ENCODE measurements at places on chromosomes 1 and 21.

DNA sequence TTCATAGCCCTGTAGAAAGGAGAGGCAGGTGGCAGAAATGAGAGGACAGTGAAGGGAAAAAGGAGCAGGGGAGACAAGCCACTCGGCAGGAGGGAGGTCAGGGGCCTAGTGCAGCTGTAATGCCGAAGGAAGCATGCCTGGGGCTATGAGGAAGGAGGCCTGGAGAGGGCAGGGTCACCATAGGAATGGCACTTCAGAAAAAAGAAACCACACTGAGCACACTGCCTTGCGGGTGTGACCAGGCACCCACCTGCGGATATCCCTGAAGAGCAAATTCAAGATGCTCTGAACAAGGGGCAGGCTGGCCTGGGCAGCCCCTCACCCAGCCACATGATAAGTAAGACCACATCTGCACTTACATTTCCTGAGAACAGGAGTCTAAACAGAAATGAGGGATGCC is 104.7 kb downstream of the JAK1 start:
- no peak for DNase-seq

DNA sequence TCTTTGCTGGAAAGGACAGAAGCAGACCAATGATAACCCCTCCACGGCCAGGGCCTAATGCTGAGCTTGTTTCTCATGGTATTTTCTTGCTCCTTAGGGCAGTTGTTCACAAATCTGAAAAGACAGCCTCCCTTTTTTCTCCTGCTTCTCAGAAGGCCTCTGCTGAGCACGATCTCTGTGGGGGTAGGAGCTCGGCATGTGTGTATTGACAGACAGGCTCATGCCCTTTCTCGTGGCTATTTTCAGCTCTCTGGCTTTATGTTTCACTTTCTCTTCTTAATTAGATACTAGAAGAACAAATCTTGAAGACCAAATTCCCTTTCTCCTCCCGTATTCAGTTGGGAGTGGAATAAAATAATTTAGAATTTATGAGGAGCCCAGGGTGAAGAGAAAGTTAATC is 768 bp upstream of the RIIAD1 start:
- DNase-seq: no peak

GRCh38 chr1:31551208-31551607 is 25.1 kb upstream of the TINAGL1 start:
- no peak for DNase-seq

DNA sequence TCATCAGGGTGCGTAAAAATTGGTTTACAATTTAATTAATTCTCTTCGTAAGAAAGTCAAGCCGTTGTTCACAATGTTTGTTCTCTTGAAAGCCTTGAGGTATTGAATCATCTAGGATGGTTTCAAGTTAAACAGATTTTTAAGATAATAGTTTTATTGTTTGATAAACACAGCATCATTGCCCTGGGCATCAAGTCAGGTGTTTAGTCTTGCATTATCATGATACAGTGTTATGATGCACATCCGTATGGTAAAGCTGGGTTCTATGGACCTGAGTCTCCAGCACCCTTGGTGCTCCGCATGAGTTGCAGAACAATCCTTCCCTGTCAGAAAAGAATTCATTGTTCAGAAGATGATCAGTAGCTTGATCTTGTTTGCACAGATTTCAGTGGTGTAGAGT is 359.5 kb downstream of the LMO4 start:
- no peak for DNase-seq

- no peak for DNase-seq
Observed at GRCh38 chr1:164470996-164471395, 88.0 kb upstream of the PBX1 start.

GRCh38 chr1:119687434-119688079 is 24.2 kb upstream of the PHGDH start:
- no peak for DNase-seq

GRCh38 chr1:205927676-205928075 is 15.6 kb downstream of the SLC26A9 start:
- DNase-seq: no peak

GRCh38 chr21:34692458-34693020 is 23.7 kb downstream of the CLIC6 start:
- DNase-seq: no peak

- DNase-seq: no peak
Observed at GRCh38 chr1:83900524-83900923, 98.4 kb downstream of the TTLL7 start.

DNA sequence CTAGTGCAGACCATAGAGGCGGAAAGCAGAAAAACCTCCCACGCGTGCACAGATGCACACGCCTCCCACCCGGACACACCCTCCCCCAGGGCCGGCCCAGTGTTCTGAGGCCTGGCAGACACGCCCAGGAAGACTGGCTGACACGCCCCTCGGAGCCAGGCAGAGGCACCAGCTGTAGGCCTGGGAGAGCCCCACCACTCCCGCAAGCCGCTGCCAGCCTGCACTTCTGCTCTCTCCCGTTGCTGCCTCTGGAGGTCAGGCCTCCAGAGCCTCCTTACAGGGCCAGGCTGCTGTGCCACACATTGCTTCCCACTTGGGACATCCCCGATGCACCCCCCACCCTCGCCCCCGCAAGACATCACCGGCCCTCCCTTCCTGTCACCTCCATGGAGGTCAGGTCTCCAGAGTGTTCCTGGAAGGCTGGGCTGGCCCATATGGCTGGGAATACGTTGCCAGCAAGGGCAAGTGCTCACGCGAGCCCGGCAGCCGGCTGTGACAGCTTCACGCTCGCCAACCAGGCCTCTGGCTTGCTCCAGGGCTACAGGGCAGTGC is 40.4 kb downstream of the CASZ1 start:
- DNase-seq: no peak

GRCh38 chr1:41683681-41684500 is 199.4 kb upstream of the EDN2 start:
- DNase-seq: no peak

GRCh38 chr1:171279234-171279633 is 30.9 kb downstream of the FMO1 start:
- no peak for DNase-seq

GRCh38 chr1:85093644-85094043 is 45.3 kb upstream of the MCOLN3 start:
- DNase-seq: no peak

DNA sequence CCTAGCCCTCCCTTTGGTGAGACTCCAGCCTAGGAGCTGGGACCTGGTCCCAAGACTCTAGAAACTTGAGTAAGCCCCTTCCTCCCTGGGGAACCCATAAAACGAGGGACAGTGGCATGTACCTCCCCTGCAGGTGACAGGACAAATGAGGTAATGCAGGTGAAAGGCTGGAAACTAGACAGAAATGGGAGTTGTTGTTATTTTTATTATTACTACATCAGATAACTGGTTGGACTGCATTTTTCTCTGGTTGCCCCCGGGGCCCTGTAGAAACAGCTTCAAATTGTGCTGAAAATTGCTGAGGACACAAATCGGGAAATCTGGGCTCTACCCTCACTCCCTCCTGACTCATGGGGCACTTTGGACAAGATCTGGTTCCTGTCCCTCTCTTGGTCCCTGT is 132.3 kb upstream of the WNT4 start:
- DNase-seq: no peak

DNA sequence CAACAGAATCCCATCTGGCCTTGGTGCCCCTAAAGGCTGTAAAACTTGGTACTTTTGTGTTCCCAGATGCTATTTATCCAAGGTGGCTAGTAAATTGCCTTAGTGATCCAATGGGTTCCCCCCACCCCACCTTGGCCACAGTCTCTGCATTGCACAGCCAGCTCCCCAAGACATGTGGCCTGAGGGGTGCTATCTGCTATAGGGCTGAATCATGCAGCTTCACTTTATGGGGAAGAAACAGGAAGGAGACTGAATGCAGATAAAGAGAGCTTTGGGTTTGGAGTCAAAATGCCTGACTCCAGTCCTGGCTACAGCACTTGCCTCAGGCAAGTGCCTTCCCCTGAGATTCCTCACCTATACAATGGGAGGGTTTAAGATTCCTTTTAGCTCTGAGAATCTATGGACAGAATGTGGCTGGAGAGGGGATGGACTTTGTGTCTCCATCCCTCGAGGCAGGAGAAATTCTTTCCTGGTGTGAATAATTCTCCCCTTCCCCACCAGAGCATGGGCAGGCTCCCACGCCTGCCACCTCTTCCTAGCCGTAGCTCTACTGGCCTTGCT is 6.5 kb downstream of the RHEX start:
- no peak for DNase-seq

GRCh38 chr1:21189906-21190500 is 13.3 kb upstream of the EIF4G3 start:
- DNase-seq: no peak

- DNase-seq: no peak
Observed at GRCh38 chr1:39652554-39652953, 13.1 kb upstream of the HEYL start.

GRCh38 chr1:20138346-20138745 is 777 bp upstream of the PLA2G2F start:
- no peak for DNase-seq

DNA sequence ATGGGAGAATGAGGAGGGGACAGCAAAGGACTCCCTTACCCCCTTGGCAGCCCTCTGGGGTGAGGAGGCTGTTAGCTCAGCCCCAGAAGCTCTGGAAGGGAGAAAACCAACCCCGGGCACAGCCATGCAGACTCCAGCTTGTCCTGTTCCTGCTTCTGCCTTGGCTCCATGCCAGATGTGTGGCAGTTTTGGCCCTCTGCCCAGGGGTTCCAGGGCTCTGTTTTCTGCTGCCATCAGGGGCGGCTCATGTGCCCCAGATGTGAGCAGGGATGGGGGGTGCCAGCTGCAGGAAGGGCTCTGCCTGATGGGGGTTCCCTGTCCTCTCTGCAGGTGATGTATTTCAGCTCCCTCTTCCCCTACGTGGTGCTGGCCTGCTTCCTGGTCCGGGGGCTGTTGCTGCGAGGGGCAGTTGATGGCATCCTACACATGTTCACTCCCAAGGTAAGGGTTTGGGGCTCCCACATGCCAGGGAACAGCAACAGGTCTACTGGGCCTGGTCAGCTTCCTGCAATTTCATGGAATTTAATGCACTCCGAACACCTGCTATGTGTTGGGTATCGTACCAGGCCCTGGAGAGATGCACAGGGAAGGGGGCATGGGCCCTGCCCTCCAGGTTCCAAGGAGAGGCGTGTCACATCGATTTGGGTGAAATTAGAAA is 26.1 kb downstream of the SLC6A17 start:
- DNase-seq: no peak

- no peak for DNase-seq
Observed at GRCh38 chr1:212691561-212692071, 8.0 kb downstream of the BATF3 start.

- DNase-seq: no peak
Observed at GRCh38 chr1:9069326-9070100, at the start of gene SLC2A5. TSS of gene SLC2A5 (minus strand) at chr1:9069635. CDS start at chr1:9069536, 99 bp downstream.

DNA sequence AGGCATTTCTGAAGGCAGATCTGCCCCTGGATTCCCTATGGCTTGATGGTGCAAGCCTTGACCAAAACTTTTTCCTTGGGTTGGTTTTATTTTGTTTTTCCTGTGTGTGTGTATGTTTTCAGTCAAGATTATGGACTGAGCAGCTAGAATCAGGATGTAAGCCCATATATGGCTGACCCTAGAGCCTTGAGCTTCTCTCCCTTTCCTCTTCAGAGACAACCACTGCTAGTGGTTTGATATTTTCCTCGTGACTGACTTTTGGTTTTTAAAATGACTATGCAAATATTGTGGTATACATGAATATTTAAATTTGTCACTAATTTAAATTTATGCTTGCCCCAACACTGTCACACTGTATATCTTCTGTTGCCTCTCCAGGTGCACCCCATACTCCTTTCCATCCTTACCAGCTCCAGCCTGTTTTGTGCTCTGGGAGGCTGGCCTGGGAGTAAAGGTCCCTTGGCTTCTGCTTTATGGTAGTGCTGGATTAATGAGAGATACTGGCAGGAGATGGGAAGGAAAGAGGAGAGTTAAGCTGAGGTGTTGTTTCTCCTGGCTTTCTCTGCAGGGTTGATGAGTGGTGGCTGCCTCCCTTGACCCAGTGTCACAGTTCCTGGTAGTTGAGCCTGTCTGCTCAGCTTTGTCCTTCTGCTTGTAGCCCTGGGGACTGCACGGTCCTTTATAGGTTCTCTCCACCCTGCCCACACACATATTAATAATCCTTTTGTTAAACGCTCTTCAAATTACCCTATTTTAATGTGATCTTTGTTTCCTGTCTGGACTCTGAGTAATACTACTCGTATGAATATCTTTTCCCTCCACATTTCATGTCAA is 44.4 kb downstream of the RWDD3 start:
- no peak for DNase-seq

- no peak for DNase-seq
Observed at GRCh38 chr1:186864296-186864695, 35.5 kb downstream of the PLA2G4A start.

DNA sequence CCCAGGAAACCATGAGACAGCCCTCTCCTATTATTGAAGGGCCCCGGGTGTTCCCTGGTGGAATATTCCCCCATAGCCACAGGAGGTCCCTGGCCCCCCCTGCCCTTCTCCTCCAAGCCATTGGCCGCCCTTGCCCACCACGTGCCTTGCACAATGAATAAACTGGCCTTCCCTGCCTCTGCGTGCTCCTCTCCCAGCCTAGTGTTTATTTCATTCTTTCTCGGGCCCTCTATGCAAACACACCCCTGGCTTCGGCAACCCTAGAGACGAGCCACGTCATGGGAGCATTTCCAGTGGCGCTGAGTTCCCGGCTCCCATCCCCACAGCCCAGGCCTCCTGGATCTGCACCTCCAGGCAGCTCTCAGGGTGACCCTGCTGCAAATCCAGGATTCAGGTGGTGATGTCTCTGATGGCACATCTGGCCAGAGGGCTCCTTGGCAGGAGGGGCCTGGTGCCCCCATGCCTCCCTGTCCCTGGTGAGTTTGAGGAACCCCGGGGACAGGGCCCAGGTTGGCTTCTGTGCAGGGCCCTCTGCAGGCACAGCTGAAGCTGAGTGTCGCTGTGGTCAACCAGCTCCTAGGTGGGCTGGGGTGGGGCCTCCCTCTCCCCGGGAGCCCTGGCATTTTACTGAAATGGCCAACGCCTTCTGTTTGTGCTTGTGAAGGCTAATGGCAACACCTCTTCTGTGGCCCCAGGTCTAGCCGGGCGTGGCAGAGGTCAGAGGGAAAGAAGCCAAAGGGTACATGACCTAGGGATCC is 6.2 kb downstream of the KRTAP10-12 start:
- no peak for DNase-seq

GRCh38 chr1:101240041-101240430 is 3.2 kb downstream of the S1PR1 start:
- DNase-seq: no peak

- DNase-seq: no peak
Observed at GRCh38 chr21:45016406-45017038, 57.9 kb upstream of the ADARB1 start.

GRCh38 chr1:35187816-35188342 is 5.1 kb downstream of the SFPQ start:
- DNase-seq: no peak

DNA sequence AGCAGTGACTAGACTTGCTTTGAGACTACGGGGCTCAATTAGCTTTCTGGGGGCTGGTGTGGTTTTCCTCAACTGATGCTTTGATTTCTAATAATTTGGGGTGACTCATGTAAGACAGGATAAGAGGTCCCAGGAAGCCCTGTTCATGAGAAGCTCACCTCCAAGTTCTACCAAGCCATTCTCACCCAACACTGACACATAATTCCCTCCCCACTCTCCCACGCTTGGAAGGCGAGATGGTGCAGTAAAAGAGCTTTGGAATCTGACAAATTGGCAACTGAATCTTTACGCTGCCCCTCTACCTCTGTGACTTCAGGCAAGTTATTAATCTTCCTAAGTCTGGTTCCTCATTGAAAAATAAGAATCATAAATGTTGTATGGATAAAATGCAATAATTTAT is 299.1 kb upstream of the DUSP10 start:
- DNase-seq: no peak
